ENCODE measurements at places on chromosomes 7 and 10.

DNA sequence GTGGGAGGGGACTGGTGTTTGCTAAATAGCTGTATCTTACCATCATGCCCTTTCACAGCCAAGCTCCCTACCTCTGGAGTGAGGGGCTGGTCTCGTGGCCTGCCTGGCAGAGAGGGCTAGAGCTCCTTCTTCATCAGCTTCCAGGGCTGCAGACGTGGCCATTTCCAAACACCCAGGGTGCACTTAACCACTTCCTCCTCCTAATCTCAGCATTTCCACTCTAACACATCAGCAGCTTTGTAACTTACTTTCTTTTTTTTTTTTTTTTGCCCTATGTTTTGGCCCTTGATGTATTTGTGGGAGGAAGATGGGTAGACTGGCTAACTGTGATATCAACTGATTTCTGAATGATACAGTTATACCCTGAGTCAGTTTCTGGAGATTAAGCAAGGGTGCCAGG, 27.4 kb downstream of the LRRC4 start:
- DNase-seq = peak; percentile 16

DNA sequence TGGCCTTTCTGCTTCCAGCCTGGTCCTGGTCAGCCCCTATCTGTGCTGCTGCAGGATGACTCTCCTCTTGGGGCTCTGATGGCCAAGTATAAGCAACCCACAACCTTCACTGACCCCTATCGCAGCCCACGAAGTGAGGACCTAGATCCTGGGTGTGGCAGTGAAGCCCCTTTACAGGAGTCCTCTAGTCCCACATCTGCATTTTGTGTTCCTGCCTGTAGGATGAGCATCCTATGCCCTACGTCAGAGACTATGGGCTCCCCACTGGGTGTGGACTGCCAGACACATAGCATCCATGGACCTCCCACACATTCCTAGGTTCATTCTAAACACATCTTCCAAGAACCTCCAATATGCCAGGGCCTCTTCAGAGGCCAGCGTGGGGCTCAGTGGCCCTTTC, 29.0 kb downstream of the ARHGAP22 start:
- DNase-seq = no peak

DNA sequence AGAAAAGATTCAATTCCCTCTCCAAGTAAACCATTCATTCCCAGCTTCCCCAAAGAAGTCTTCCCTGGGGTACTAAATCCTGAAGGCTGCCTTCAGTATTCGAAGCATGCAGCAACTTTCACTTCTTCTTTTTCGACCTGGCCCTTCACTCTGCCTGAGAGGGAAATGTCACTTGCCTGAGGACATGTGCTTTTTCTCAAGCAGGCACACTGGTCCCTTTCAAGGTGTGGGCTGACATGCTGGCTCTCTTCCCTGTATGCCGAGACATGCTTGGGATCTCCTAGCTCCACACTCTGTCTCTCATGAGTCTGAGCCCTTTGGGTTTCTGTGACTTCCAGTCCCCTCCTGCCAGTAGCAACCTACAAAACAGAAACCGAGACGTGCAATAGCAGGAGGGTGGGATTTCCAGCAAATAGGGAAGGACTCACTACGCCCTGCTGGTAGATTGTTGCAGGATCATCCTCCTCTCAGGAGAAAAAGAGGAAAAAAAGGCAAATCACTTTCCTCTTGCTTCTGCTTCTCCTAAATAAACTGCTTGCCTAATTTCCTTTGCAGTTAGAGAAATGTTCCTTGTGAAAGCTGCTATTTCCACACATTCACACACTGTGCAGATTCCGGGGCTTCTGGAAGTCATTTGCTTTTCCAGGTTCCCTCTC, 33.5 kb downstream of the FIGNL1 start:
- DNase-seq = no peak

DNA sequence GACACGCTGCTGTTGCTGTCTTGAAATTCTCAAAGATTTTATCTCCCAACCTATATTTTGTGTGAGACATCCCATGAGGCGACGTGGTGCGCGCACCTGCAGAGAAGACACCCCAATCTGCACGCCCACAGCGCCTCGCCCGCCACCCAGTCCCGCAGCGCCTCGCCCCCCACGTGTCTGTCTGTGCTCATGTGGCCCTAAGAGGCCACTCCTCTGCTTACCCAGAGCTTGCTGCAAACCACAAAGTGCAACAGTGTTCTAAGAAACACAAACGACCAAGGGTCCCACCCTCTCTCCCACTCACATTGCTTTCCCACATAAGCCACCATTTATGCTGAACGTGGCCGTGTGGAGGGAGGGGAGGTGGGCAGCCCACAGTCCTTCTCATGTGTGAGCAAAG, 287.2 kb downstream of the PTPRN2 start:
- DNase-seq = no peak

- DNase-seq = no peak
Observed at GRCh38 chr7:84705706-84706105, 481.1 kb downstream of the SEMA3D start.

DNA sequence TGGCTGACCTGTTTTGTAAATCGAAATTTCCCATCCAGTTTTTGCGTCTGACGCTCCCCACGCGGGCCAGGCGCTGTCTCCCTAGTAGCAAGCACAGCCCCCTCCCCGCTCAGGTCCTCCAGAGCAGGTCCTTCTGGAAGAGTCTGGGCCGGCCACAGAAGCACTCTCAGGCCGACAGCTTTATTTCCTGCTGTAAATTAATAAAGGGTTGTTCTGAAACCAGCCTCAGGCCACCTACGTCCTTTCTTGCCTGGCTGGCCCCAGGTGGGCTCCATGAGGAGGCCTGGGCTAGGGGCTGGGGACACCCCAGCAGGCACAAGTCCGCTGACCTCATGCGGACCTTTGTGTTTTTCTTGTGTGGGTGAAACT, 35.2 kb downstream of the CAMK2B start:
- DNase-seq = no peak

GRCh38 chr10:14004536-14004935, 326.2 kb downstream of the FRMD4A start:
- DNase-seq = no peak

DNA sequence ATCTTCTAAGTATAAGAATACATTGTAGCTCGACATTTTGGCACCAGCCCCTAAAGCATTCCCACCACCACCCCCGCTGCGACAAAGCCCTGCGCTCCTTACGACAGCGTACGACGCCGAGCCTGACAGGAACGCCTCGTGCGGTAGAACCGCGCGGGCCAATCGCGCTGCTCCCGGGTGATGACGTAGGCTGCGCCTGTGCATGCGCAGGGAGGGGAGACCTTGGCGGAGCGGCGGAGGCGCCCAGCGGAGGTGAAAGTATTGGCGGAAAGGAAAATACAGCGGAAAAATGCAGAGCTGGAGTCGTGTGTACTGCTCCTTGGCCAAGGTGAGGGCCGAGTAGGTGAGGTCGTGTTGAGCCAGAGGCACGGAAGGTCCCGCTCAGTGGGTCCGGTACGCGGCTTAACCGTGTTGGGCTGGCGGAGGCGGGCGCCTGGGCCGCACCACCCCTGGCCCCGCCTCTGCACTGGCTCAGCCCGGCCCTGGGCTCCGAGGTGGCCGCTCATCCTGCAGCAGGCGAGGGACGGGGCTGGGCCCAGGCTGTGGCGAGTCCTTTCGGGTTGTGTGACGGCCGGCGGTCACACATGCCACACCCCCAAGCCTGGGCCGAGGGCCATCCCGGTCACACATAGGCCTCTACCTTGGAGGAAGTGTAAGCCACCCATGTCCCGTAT, at the start of gene DLD:
Gene DLD (plus strand): TSS at position 222 of the 674 bp plus-strand sequence. CDS start 68 bp downstream, at position 290.
- DNase-seq = peak; percentile 95

GRCh38 chr7:19213746-19214145, 68.5 kb upstream of the FERD3L start:
- no peak for DNase-seq

DNA sequence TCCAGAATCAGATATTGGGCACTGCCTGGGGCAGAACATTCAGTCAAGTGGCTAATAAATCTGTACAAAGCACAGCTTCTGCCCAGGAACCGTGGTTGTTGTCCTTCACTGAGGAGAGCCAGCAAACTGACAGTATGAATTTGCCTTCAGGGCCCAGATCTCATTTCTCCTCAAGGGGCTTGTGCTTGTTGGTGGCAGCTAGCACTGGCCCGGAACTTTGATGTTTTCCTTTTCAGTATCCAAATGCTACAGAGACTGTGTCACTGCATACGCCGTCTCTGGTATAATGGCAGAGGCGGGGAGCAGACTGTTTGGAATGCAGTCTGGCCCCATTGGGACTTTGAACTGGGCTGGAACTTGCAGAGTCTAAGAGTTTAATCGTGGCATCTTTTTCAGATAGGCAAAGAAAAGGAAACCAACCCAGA, 30.4 kb upstream of the ADD3 start:
- DNase-seq = no peak

Data from activated CD4-positive, alpha-beta T cell treated with anti-CD3 and anti-CD28 coated beads, Interleukin-2, amount 50 U/mL, for 16 hours (primary cell).